ENCODE measurements at places on chromosomes 4 and X.
A peak's percentile ranks its signal among the peaks of the same experiment; 100 is the strongest.

- no peak for DNase-seq
Measured at GRCh38 chr4:126137782-126138170, 823.0 kb downstream of the FAT4 start.

DNA sequence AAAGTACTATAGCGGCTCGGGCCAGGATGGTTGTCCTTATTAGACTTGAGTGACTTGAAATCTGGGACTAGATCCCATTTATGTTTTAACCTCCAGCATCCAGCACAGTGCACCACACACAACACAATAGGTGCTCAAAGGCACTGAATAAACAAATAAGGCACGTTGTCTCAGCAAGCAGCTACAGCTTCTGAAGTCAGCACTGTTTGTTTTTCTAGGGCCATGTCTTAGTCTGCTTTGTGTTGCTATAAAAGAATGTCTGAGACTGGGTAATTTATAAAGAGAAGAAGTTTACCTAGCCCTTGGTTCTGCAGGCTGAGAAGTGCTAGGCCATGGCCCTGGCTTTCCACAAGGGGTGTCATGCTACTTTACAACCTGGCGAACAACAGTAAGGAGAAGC is 102.1 kb upstream of the LNX1 start:
- DNase-seq = no peak

- no peak for DNase-seq
Measured at GRCh38 chrX:10875995-10876394, 235.1 kb upstream of the HCCS start.

DNA sequence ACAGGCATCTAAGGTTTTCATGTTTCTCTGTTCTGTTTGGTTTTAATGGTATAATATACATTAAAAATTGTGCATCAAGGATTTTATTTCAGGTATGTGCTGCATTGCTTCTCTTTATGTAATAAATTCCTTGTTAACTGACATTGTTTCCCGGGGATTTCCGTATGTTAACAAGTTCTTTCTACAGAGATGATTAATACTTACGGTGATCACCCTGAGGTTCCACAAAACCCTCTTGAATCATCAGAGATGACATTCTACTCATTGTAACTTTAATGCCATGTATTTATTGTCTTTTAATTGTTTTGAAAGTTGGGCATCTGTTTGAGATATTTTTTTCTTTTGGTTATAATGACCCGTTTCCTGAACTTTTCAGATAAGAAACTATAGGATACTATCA is 37.5 kb downstream of the ARHGAP10 start:
- no peak for DNase-seq

- DNase-seq = no peak
Measured at GRCh38 chr4:40462326-40462725, 127.2 kb downstream of the CHRNA9 start.

DNA sequence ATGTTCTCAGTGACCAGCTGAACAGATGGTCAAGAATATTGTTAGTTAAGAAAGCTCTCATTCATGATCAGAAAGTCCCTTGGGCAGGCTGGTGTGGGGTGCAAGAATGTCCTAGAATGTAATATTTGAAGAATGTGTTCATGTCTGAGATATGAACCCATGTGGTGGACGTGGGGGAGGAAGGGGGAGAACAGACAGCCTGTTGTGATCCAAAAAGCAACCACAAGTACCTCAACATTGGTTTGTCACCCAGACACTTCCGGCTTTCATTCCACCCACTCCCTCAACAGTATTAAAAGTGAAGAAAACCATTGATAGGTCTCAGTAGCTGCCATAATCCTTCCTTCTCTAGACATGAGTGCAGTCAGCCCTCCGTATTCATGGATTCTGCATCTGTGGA is 82.2 kb downstream of the MAML3 start:
- DNase-seq = no peak

DNA sequence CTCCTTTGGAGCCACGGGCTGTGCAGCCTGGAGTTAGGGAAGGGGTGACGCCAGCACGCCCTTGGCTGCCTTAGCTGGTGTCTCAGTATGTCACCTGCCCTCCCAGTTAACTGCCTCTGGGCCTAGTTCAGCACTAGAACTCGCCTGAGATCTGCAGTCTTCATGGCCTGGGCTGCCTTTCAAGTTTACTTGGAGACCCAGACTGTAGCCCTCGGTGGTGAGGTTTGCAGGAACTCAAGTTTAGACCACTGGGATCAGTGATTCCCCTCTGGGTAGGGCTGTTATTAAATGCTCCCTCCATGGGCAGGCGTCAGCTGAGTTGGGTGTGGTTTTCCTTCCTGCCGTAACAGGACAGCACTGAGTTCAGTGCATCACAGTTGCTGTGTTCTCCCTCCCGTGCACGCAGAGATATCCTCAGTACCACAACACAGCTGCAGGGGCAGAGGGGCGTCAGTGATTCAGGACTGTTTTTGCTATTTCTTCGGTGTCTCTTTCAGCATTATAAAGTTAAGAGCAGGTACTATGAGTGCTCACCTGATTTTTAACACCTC is 30.5 kb downstream of the PLAC8 start:
- DNase-seq = no peak

GRCh38 chrX:48936429-48937053 is 17.7 kb upstream of the PIM2 start:
- no peak for DNase-seq

GRCh38 chrX:136112778-136113177 is 34.6 kb upstream of the FHL1 start:
- DNase-seq = no peak

- peak; percentile 19 for DNase-seq
Measured at GRCh38 chrX:37349221-37350033, at the start of gene PRRG1. Gene PRRG1, plus strand, starts transcription at chrX:37349364. Its CDS starts 56,886 bp downstream, at chrX:37406250.

GRCh38 chrX:119382606-119383005 is 16.5 kb upstream of the SLC25A43 start:
- DNase-seq = no peak

DNA sequence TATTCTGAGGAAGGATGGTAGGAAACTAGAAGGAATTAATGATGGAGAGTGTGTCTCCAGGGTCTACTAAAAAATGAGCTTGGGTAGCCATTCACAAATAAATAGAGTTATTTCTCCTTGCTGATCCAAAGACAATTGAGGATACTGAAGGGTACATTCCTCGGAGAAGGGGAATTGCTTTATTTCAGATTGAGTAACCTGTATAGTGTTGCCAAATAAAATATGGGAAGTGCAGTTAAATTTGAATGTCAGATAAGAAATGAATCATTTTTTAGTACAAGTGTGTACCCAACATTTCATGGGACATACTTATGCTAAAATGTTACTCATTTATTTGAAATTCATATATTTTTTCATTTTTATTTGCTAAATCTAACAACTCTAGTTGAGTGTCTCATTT is 16.0 kb upstream of the VSIG1 start:
- DNase-seq = no peak

DNA sequence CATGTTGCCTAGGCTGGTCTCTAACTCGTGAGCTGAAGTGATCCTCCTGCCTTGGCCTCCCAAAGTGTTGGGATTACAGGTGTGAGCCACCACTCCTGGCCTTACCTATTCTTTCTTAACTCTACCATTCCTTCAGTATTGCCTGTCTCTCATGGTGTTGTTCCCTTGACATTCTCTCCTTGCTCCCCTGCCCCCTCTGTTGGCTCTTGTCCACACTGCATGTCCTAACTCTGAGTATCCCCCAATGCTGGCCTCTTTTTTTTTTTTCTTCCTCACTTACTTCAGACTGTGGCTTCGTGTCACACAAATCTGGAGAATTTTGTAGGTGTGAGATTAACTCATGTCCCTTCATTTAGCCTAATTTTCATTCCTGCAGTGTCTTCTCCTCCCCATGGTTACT is 22.9 kb upstream of the FRMPD4 start:
- DNase-seq = no peak

- no peak for DNase-seq
Measured at GRCh38 chr4:137576446-137576845, 44.2 kb upstream of the PCDH18 start.

GRCh38 chr4:152456609-152457008 is 79.3 kb downstream of the FBXW7 start:
- DNase-seq = no peak

GRCh38 chr4:185039508-185040273 is 21.4 kb downstream of the HELT start:
- DNase-seq = peak; percentile 6

- no peak for DNase-seq
Measured at GRCh38 chrX:103877571-103877970, 45.5 kb upstream of the RAB9B start.

DNA sequence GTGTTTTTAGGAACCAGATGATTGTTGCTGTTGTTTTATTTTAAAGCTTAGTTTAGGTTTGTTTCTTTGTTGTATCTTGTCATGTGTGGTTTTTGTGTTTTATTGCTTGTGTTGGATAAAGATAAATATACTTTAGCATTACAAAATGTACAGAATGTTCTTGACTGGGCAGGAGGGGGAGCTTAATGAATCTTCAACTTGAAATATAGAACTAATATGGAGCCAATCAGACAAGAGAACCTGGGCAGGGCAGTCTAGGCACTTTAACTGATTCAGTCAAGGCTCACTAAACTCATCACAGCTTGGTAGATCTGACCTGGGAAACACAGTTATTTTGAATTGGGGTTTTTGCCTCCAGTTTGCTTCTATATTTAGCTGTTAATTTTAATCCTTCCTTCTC is 304.2 kb downstream of the ARHGAP24 start:
- no peak for DNase-seq

GRCh38 chr4:151674804-151675391 is 85.9 kb downstream of the GATB start:
- peak; percentile 55 for DNase-seq

DNA sequence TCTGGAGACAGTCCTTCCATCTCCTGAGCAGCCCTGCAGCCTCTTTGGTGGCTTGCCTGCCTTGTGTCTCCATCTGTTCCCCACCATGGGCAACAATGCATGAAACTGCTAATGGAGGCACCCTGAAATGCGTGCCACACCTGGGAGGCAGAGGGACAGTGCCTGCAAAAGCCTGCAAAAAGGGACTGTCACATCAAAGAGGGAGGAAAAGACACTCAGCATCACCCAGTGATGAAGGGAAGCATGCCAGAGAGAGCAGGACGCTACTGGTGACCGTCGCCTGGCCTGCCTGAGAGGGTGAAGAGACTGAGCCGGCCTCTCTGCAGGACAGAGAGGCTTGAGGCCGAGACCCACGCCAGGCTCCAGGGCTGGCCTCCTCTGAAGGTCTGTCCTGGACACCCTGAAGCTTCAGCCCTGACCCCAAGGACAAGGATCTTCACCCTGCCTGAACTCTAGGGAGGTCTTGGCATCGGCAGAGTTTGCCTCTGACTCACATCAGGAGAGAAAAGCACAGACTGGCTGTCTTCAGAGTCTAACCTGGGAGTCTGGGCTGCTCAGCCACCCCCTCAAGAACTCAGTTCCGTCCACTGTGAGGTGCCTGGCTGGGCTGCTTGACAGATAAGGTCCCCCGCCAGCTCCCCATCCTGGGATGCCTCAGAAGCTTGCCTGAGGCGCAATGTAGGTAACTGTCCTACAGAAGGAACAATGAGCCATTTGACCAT is 8.1 kb downstream of the ACSL1 start:
- DNase-seq = no peak

DNA sequence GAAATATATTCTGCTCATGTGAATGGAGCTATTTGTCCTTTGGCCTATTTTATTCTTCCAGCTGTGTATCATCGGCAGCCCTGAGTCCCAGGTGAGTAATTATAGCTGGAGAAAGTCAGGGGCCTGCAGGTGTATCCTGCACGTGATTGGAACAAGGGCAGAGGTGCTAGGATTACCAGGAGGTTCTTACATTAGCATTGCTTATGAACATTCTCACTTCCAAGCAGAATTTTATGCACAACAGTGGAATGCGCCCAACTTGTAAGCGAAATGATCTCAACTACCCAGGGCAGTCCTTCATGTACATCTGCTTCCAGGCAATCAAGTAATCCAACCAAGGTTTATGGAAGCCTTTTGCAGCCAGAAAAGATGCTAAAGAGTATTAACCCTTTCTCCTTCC is 68.9 kb upstream of the NRK start:
- DNase-seq = no peak

DNA sequence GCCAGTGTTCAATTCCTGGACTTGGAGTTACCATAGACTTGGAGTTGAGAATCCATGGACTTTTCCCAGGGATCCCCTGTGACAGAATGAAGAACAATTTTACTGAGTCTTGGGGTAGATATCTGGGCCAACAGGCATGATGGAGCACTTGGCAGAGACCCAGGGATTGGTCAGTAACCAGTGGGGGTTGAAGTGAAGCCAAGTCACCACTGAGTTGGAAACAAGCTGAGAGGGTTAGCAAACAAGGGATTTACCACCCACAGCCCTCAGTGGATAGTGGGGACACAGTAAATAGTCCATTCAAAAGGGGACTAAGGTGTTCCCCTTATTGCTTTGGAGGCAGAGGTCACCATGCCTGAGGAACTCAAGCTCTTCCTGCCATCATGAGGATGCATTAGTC is 281.7 kb downstream of the PPP1R2C start:
- no peak for DNase-seq

GRCh38 chr4:76235915-76236314 is 15.6 kb upstream of the FAM47E start:
- no peak for DNase-seq

- DNase-seq = no peak
Measured at GRCh38 chrX:20254712-20255299, 11.9 kb downstream of the RPS6KA3 start.

DNA sequence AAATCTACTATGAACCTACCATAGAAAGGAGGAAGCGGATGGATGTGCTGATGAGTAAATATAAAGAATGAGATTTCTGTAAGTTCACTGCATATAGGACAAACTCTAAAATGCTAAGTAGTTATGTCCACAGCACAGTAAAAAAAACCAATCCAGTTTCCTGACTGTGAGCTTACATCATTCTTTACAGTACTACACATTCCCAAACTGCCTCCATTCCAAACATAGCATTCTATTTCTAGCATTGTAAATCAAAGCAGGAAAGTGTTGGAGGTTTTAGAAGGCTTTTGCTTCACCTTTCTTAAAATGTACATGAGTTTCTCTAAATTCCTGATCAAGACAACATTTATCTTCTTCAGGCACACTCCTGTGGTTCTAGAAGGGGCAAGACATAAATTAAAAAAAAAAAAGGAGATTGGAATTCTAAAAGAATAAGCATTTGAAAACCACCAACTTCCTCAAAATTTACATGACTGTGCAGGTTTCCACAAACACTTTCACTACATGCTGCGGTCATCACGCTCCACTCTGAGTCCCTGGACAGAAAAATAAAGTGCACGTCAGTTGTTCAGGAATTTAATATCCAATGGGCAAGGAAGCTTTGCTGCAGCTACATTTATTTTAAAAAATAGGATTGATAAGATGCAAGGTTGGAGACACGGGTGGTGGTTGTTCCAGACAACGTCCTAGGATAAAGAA is 297.6 kb upstream of the STS start:
- DNase-seq = no peak

DNA sequence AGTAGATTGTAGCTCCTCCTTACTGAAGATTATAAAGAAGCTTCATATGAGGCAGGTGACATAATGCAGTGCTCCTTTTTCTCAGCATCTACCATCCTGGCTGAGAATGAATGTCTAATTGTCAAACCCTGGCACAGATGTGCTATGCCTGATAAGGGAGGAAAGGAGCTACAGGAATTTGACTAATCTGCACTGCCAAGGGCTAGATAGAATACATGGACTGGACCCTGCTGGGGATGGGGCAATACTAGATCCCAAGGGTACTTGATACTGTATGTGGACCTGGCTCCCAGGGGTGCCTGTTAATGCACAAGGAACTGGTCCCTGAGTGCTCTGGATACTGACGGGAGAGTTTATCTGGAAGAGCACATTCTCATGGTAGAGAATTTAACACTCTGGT is 362.2 kb upstream of the EMCN start:
- no peak for DNase-seq

Data from anterior cingulate cortex (tissue), 58 donors.